WTC11 (cell line): ENCODE measurements at places on chromosomes 3 and 15.

DNA sequence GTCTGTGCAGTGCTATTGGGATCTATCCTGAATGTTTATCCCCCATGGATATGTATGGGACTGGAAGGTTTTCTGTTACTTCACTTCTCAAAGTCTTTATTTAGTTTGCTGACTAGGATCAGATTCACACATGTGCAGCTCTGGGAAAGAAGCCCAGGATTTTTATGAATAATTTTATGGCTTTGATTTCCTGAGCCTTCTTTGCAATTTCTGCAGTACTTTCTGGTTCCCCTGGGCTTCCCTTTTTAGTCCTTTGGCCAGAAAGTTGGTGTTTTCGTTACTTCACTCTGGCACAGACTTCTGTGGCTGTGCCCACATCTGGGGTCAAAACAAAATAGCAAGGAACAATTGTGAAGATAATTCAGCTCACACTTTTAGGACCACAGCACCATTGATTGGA is 721.0 kb downstream of the OTOL1 start:
- no peak for DNase-seq

GRCh38 chr15:70801109-70801508 is 37.8 kb upstream of the UACA start:
- no peak for DNase-seq

GRCh38 chr3:126555795-126556636 is 2.7 kb downstream of the C3orf22 start:
- no peak for DNase-seq

GRCh38 chr3:28905798-28906197 is 375.1 kb upstream of the RBMS3 start:
- DNase-seq, result no peak

DNA sequence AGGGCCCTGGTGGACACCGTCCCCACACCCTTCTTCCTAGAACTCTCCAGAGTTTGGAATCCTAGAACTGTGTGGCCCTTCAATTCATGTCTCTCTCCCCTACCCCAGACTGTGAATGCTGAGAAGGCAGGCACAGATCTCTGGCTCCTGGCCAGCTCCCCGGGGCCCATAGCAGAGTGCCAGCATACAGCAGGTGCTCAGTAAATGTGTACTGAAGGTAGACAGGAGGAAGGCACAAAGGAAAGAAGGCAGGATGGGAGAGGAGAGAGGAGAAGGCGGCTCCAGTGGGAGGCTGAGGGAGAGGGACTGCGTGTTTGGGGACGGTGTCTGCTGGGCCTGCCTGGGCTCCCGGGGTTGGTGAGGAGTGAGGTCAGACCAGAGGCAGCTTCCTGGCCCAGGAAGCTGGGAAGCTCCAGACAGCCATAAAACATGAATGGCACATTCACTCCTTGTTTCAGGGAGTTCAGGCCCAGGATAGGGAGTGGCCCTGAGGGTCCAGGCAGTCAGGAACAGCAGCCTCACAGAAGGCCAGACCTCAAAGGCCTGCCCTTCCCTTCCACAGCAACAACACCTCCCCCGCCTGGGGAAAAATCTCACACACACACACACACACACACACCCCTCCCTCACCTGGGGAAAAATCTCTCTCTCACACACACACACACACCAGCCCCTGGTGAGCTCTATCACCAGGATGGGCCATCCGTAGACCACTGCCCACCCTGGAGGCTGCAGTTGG is 137.1 kb upstream of the PRR20G start:
- no peak for DNase-seq

GRCh38 chr3:17194116-17194515 is 309.4 kb downstream of the PLCL2 start:
- no peak for DNase-seq

- DNase-seq, result no peak
These were observed 22.5 kb downstream of the CHST14 start for GRCh38 chr15:40493089-40493840.

DNA sequence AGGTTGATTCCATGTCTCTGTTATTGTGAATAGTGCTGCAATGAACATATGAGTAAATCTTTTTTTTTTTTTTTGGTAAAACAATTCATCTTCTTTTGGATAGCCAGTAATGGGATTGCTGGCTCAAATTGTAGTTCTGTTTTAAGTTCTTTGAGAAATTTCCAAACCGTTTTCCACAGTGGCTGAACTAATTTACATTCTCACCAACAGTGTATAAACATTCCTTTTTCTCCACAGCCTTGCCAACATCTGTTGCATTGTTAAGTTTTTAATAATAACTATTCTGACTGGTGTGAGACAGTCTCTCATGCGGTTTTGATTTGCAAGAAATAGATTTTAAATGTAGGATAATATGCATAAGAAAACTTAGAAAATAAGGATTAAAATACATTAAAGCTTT is 279.0 kb upstream of the EPHA3 start:
- DNase-seq, result no peak

GRCh38 chr3:8970971-8971589 is 7.8 kb upstream of the RAD18 start:
- peak; percentile 62 for DNase-seq

DNA sequence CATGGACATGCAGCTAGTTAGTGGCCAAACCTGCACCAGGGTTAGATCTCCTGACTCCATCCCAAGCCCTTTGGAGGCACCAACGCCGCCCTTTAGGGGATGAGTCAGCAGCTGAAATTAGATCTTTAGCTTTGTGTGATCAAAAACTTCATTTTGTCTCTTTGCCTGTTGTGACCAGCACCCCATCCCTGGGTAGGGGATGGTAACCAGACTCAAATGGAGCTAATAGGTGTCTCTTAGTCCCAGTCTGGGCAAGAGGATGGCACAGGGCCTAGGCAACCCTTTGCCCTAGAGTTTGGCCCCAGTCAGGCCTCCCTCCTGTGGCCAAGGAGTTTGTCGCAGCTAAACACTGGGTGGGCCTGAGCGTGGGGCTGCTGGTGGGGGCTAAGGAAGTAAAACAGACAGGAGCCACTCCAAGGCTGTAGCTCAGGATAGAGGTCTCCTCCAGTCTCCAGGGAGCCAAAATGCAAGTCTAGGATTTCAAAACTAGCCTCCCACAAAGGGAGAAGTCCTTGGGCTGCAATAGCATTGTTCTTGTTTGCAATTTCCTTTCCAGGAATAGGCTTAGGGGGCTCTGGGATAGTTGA is 105.1 kb downstream of the CPN2 start:
- peak; percentile 43 for DNase-seq

- no peak for DNase-seq
These were observed 6.1 kb upstream of the SLCO2A1 start for GRCh38 chr3:134035836-134036235.

DNA sequence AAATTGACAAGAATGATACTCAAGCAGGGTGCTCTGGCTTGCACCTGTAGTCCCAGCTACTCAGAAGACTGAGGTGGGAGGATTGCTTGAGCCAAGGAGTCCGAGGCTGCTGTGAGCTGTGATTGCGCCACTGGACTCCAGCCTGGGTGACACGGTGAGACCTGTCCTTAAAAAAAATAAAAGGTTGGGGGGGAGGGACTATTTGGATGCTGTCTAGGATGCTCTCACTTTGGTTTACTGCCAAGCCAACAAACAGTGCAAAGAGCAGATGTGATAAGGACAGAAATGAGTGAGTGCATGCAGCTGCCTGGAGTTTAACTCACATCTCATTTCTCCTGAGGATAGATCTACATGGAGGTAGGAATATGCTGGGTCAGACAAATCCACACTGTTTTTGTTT is 130.0 kb downstream of the FRMD4B start:
- no peak for DNase-seq

- no peak for DNase-seq
These were observed 8.0 kb downstream of the EOMES start for GRCh38 chr3:27714146-27714526.

GRCh38 chr3:59327376-59327808 is 277.6 kb upstream of the CFAP20DC start:
- no peak for DNase-seq

DNA sequence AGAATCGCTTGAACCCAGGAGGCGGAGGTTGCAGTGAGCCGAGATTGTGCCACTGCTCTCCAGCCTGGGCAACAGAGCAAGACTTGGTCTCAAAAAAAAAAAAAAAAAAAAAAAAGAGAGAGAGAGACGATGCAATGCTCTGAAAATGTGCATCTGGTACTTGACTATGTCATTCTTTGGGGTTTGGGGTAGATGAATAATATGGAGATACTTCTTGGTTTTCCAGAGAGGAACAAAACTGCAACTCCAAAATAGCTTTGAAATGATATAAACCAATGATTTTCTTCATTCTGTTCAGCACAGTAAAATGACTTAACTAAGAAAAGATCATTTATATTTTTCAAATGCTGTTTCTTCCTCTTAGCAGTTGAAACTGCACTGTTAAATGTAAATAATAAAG is 158.9 kb downstream of the ISL2 start:
- no peak for DNase-seq

DNA sequence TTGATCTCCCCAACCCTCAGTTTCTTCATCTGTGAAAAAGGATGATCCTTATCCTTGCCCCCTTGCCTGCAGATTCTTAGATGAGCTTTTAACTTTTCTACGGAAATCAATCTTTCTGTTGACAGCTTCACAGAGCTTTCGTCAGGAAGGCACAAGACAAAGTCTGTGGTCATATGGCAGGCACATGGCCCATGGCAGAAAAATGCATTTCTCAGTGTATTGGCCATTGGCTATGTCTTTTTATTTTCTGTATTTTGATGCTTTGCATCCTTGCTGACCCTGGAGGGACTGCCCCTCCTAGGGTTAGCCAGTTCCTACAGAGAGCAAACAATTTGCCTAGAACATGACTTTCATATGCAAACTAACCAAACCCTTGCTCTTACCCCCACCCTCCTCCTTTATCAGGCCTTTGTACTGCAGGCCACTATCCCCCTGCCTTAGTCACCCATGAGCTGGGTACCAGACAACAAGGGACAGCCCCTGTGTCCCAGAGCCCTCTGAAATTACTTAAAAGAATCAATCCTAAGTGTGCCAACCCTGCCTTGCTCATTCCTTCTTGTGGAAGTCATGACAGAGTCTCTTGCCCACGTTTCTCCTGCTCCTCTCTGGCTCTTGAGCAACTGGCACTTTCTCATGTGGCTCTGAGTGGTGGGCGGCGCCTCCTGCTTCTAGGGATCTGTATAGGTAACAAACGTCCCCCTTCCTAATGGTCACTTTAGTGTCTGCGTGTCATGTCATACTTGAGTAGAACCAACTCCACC is 24.1 kb upstream of the NOX5 start:
- no peak for DNase-seq

DNA sequence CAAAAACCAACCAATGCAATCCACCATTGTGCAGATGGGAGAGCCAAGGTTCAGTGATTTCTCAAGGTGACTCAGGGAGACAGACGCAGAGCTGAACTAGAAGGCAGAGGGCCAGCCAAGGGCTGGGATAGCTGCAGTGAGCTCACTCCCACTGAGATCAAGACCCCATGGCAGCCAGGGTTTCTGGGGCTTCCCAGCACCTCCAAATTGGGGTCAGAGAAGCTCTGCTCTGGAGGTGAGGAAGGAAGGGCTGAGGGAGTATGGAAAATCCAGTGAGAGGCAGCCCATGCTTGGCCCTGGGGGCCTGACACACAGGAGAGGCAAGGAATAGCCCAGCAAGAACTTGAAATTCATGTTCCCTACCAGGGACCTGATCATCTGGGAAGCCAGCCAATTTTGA is 61.0 kb downstream of the ISG20 start:
- DNase-seq, result no peak

- DNase-seq, result no peak
These were observed 58.9 kb downstream of the LRRFIP2 start for GRCh38 chr3:37115446-37115845.

GRCh38 chr15:68450192-68450591 is 18.2 kb upstream of the ITGA11 start:
- no peak for DNase-seq

GRCh38 chr3:177905173-177906125 is 630.8 kb upstream of the KCNMB2 start:
- no peak for DNase-seq

DNA sequence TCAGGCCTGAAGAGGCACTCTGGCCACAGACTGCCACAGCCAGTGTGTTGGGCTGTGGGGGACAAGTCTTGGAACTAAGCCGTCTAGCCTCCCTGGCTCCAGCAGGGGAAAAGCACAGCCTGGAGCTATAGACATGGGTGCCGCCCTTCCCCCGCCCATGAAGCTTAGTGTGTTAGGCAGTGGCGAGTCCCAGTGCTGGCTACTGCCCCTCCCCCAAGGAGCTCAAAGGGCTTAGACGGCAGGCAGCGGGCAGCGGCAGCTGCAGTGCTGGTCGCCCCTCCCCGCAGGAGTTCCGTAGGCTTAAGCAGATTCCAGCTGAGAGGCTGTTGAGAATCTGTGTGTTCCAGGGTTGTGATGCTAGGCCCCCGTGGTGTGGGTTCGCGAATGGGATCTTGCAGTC is 135.8 kb upstream of the RORA start:
- DNase-seq, result peak; percentile 78

- DNase-seq, result no peak
These were observed 158.6 kb upstream of the NR2F2 start for GRCh38 chr15:96171853-96172296.

DNA sequence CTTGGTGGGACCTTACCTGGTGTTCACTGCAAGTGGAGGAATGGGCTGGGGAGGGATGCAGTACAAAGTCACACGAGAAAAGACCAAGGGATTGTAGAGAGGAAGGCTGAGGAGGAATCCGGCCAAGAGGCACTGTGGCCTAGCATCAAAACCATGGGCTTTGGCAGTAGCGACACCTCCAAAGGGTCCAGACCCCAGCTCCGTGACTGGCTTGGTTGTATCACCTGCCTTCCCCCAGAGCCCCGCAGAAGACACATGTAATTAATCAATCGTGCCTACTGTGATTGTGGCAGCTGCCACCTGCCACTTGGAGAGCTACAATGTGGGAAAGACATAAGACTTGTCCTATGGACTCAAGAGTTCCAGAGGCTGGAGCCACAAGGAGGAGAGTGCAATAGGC is 54.7 kb downstream of the ST8SIA2 start:
- DNase-seq, result no peak

DNA sequence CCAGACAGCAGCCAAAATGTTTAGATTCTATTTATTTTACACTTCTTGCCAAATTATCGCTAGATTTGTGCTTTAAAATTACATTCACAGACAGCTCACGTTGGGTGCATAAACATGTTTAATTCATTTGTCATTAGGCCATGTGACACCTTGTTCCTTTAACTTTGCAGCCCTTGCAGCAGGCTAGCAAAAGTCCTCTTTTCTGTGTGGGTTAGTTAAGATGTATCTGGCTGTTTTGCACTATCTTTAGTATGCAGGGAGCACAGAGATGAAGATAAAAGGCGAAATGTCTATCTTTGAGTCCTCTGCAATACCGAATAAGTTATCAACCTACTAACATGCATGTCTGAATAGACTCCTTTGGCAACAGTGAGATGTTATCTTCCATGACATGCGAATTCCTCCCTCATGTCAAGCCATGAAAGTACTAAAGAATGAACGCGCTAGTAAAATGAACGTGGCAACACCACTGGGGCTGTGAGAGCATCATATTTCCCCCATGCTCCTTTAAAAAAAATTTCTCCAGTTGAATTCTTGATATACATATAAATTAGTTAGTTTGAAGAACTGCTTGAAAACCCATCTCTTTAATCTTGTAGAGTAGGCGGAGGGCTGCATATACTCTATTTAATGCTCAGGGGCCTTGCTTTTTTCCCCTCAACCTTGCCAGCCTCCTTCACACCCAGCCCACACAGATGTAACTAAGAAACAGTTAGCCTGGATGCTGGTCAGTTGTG is 620.4 kb upstream of the NR2F2 start:
- no peak for DNase-seq
